ENCODE measurements at places on chromosomes 12 and 14. TPM values are rescaled to one million over a fixed set of nuclear protein-coding genes. Genes with fewer than 3 reads are reported as not detected.

Gene GALNT6
- total RNA-seq: 14.3 TPM

DNA sequence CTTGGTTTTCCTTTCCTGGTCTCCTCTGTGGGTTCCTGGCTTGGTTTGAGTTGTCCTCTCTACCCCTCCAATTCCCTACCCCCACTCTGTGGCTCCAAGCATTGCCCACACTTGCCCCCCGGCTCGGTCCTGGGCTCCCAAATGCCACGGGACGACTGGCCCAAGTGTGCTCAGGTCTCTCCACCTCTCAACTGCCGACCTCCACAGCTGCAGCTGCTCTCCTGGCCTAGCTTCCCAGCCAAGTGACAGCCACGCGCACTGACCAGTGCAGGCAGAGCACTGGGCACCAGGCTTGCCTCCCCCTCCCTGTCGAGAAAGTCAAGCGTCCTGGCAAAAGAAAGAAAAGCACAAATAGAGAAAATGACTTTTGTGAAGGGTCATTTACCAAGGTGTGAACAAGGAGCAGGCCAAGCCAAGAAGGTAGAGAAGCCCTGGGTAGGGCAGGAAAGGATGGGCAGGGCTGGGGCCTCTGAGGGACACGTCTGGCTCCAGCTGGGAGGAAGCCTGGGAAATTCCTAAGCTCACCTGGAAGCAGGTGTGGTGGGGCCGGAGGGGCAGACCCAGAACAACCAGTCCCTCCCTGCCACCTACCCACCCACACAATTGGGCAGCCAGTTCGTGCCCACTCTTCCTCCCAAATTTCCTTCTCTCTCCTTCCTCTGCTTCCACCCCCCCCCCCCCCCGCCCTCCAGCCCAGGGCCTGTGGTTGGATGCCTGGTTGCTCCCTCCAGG, 1.8 kb upstream of the CEP170B start:
- H3K4me3 ChIP-seq: peak overlapping the region; percentile 72
- DNase-seq: no peak
- H3K36me3 ChIP-seq: no peaks in the 10 kb centered on the region
- peaks cover 11% of the 10 kb centered on the region for H3K27me3 ChIP-seq
- H3K4me1 ChIP-seq: peaks cover 9% of the 10 kb centered on the region

GRCh38 chr12:131139363-131140068, 185.8 kb downstream of the ADGRD1 start:
- no peak overlapping the region for H3K4me3 ChIP-seq
- H3K36me3 ChIP-seq: no peaks in the 10 kb centered on the region
- H3K27ac ChIP-seq: no peak overlapping the region
- H3K4me1 ChIP-seq: no peaks in the 10 kb centered on the region
- DNase-seq: no peak

Gene KCNMB4
- total RNA-seq: 14.1 TPM

DNA sequence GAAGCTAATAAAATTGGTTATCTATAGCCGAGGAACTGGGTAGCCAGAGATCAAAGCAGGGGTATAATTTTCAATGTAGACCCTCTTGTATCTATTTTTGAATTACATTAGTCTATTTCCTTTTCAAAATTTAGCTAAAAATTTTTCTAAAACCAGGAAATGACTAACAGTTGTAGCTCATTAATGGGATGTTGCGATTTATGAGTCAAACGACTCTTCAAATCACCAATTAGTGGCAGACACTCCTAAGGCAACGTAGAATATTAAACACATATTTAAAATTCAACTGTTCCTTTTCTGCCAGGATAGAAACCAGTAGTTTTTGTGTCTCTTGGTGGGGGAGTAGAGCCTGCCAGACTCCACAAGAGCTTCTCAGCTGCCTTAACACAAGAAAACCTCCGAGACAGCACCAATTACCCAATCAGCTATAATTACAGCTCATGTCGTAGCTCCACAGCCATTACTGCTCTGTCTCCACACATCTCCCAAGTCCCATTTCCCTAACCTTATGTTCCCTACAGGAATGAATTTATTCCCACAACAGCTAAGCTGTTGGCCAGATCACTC, 26.9 kb downstream of the GCN1 start:
- peaks cover 27% of the 10 kb centered on the region for H3K36me3 ChIP-seq
- DNase-seq: no peak
- no peaks in the 10 kb centered on the region for H3K27me3 ChIP-seq
- no peak overlapping the region for H3K4me3 ChIP-seq
- H3K27ac ChIP-seq: no peak overlapping the region
